GM19239 (cell line): ENCODE measurements at places on chromosomes 11 and 22.

- no peak for DNase-seq
These were observed 134.5 kb downstream of the PLEKHA7 start for GRCh38 chr11:16879690-16880089.

- no peak for DNase-seq
These were observed 69.1 kb upstream of the MYOD1 start for GRCh38 chr11:17650127-17650911.

DNA sequence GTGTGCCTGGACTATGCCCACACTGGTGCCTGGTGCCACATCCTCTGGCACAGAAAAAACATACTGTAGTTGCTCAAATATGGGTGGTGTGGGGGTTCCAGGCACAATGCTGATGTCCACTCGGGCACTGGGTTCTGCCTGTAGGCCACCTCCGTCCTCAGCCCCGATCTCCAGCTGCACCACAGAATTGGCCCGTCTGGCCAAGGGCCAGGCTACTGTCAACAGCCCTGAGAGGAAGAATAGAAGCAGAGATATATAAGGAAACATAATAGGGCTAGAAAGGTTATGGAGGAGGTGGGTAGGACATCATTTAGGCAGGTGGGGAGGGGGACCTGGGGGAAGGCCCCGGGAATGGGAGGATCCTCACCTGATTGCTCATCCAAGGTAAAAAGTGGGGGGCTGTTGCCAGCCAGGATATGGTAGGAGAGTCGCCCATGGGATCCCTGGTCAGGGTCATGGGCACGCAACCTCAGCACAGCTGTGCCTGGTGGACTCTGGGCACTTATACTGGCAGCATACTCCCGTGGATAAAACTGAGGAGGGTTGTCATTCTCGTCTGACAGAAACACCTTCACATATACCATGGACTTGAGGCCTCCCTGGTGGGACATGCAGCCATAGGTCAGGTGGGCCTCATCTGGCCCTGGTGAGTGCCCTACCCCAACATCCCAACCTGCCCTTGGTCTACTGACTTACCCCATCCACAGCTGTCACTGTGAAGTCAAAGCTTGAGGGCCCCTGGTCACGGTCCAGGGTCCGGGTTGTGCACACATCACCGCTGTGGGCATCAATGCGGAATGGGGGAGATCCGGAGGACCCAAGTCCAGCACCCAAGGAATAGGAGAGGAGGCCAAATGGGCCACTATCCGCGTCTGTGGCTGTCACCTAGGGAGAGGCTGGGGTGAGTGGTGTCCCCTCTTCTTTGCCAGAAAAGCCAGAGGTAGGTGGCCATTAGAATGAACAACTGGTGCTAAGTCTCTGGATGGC is 14.5 kb upstream of the TPP1 start:
- DNase-seq = no peak

DNA sequence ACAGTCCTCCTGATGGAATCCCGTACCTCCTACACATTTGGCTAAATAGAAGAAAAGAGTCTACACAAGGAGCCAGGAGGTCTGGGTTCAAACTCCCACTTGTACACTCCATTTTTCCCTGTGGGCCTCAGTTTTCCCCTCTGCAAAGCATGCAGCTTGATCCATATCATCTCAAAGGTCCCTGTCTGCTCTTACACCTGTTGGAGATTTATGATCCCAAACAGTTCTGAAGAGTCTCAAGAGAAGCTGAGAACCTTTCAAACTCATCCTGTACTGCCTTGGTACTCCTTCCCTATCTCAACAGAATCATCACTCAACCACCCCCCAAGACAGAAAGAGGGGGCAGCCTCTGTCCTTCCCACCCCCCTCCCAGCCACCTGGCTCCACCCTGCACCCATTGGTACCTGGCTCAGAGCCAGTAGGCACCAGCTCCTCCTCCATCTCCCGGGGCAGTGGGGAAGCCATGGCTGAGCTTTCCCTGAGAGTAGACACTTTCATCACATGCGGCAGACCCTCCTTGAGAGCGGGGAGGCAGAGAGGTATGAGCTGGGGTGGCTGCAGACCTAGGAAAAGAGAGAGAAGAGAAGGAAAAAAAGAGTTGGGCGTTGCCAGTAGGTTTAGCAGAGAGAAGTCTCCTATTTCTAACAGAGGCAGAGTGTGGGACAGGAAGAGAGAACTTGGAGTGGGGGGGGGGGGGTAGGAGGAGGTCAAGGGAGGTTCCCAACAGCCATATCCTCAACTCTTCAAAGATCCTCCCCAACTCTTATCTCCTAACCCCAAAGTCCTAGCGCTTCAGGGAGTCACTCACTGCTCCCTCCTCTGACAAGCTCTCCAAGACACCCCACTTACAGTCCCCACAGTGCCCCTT is 3.1 kb downstream of the TNKS1BP1 start:
- no peak for DNase-seq

DNA sequence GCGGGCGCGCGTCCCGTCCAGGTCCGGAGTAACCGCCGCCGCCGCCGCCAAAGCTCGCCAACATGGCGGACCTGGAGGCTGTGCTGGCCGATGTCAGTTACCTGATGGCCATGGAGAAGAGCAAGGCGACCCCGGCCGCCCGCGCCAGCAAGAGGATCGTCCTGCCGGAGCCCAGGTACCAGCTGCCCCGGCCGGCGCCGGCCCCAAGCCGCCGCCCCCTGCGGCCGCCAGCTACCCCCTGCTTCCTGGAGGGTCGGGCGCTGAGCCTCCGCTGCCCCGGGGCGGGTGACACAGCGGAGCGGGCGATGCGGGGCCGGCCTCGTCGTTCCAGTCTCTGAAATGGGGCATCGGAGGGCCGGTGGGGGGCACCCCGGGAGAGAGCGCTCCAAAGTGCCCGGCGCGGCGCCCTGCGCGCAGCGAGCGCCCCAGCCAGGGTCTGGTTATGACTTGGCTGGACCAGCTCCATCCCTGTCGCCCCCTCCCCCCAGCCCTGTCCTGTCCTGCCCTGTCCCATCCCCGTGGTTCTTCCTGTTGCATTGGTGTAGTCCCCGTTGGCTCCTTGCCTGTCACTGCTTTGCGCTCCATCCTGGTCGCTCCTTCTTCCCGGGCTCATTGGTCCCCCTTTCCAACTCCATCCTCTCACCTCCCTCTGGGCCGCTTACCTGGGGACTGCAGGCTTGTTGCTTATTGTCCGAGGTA is 653 bp downstream of the GRK3 start:
- no peak for DNase-seq

GRCh38 chr11:9219572-9219971 is 45.6 kb downstream of the DENND5A start:
- no peak for DNase-seq

GRCh38 chr11:67304511-67305113 is 1.3 kb downstream of the SSH3 start:
- DNase-seq = no peak

DNA sequence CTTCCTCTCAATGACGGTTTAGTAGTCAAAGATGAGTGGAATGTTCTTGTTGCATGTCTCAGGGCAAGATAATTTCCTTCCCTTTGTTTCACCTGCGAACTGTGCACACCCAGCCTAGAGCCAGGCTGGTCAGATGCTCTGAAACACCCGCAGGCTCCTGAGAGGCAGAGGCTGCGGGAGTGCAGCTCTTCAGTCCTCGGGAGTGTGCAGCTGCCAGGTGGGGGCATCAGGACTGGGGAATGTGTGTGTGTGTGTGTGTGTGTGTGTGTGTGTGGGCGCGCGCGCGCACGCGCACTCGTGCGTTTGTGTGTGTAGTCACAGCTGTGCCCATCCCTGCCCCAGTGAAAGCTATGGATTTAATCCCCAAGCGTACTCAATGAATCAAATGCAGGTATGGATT is 136.2 kb upstream of the NTM start:
- no peak for DNase-seq

DNA sequence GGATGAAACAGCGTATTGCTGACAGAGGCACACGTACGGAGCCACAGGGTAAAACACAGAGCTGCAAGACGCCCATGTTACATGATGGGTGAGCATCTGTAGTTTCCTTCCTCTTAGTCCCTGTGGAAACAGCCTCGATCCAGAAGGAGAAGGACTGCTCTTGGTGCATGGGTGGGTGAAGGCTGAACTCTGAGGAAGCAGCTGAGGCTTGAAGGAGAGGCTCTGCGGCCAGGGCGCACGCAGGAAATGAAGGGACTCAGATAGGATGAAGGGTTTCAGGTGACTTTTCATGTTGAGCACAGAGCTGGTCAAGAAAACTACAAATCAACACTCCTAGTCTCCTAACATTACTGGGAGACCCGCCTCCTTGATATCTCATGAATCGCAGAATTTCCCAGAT is 65.7 kb upstream of the ADA2 start:
- DNase-seq = no peak

DNA sequence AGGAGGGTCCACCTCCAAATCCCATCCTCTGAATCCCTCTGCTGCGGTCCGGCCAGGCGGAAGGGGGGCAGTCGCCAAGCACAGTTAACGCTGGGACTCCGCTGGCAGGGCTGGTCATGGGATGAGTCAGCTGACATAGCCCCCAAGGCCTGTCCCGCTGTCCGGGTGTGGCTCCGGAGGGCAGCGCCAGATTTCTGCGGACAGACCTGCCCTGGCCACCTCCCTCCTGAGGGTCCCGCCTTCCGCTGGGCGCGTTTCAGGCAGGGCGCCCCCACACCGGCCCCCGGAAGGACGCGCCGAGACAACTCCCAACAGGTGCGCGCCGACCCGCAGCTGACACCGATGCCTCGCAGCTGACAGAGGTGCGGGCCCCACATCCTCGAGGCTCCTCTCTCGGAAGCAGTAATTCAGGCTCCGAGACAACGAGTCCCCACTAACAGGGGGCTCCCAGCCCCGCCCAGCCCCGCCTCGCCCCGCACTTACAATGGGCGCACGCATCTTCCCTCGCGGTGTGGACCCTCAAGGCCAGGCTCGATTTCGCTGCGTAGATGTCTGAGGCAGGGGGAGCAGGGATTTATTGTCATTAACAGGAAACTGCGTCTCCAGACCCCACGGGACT is 607 bp downstream of the PLAAT3 start:
- no peak for DNase-seq

DNA sequence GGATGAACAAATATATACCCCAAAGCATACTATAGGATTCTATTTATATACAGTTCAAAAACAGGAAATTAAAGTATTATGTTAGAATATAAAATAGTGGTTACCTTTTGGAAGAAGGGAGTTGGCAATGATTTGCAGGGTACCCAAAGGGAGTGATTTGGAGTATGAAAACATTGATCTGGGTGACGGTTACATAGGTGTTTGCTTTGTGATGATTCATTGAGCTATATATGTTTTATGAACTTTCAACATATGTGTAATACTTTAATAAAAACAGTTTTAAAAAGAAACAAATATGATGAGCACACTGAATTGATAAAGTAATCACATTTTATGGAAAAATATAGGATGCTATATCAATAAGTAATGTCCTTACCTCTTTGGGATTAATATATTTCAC is 36.0 kb downstream of the C11orf65 start:
- no peak for DNase-seq
